ENCODE measurements at places on chromosomes 1 and 21.
A peak's percentile ranks its signal among the peaks of the same experiment; 100 is the strongest.

DNA sequence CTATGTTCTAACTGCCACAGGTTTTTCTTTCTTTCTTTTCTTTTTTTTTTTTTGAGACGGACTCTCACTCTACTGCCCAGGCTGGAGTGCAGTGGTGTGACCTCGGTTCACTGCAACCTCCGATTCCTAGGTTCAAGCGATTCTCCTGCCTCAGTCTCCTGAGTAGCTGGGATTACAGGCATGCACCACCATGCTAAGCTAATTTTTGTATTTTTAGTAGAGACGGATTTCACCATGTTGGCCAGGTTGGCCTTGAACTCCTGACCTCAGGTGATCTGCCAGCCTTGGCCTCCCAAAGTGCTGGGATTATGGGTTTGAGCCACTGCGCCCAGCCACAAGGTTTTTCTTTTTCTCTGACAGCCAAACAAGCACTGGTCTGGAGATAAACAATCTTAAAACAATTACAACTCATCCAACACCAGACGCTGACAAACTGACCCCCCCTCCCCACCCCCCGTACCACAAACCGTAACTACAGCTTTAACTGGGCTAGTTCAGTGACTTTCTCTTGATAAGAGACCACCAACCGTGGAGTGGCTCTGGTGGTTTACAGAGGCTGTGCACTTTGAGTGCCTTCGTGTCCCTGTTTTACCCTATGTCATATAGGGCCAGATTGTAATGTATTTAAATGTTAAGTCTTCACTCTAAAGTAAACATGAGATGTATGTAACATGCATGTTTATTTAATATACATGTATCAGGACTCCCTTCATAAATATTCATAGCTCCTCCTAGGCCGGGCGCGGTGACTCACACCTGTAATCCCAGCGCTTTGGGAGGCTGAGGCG lies 19.5 kb upstream of the PUM1 start:
- no peak for DNase-seq

DNA sequence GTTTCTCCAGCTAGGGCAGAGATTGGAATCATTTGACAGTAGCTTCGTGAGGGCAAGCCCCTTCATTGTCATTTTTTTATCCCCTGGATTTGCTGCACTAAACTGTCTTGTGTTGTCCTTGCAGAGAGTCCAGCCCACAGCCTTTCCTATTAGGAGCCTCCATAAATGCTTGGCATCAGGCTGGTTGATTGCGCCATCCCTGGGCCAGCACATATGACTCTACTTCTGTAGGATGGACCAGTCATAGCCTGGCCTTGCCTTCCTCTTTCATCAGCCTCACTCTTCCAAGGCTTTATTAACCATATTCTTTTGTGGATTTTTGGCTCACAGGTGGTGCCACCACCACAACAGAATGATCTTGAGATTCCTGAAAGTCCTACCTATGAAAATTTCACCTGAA lies 31.4 kb downstream of the LY9 start:
- DNase-seq = no peak

- no peak for DNase-seq
Observed at GRCh38 chr1:23801338-23801748, 789 bp upstream of the GALE start.

DNA sequence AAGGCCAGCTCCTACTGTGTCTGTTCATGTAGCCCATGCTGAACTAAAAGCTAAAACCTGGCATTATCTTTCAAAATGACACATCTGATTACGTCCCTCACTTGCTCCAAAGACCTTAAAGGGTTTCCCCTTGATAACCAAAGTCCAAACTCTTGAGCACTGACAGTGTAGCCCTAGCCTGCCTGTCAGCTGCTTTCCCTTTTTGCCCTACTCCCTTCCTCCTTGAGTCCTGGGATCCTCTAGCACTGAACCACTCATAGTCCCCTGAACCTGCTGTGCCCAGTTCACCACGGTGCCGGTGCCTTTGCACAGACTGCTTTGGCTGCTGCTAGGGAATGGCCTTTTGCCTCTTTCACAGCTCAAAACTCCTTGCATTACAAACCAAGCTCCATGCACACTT lies 67.5 kb downstream of the PLXNA2 start:
- DNase-seq = no peak

- DNase-seq = no peak
Observed at GRCh38 chr1:83872515-83872914, 126.4 kb downstream of the TTLL7 start.

DNA sequence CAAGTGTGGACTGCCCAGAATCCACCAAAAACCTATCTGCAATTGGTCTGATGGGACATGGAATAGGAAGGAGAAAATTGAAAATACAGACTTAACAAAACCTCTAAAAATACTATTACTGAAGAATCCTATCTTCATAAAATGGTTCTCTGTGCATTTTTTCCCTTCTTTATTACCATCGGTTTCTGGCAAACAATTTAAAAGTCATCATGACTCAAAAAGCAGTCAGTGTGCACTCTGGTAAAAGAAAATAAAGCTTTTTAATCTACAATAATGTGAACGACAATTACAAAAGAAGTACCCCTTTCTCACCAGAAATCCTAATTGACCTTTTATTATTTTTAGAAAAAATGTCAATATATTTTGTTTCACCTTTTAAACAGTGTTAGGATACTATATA lies 186.3 kb downstream of the TPR start:
- no peak for DNase-seq

DNA sequence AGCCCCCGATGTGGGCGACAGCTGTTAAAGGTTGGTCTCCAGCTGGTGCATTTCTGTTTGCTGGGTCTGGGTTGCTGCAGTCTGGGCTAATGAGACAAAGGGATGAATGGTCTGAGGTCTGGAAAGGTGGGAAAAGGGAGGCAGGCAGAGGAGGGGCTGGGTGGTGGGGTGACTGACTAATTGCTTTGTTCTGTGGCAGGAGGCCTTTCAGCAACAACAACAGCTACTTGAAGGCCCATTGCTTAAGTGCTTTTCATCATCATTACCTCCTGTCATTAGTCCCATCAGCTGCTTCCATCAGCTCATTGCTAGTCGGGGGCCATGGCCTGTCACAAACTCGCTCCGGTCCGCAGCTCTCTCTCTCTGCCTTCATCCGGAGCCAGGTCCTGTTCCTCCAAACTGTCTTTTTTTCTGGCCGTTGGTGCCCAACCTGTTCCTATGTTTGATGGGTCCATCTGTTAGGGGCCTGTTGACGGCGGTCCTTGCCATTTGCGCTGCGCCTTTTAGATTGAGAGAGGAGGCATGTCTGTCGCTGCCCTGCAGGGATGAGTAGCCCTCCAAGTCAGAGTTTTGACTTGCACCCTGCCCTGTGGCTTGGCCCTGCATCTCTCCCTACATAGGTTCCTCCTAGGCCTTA lies 105.6 kb upstream of the PLXNA2 start:
- DNase-seq = no peak

GRCh38 chr21:20737227-20737913 lies 260.8 kb upstream of the NCAM2 start:
- DNase-seq = no peak

- no peak for DNase-seq
Observed at GRCh38 chr1:169733924-169734323, at the start of gene SELE. SELE (minus strand) TSS chr1:169734079; CDS start chr1:169733612, 467 bp downstream.

DNA sequence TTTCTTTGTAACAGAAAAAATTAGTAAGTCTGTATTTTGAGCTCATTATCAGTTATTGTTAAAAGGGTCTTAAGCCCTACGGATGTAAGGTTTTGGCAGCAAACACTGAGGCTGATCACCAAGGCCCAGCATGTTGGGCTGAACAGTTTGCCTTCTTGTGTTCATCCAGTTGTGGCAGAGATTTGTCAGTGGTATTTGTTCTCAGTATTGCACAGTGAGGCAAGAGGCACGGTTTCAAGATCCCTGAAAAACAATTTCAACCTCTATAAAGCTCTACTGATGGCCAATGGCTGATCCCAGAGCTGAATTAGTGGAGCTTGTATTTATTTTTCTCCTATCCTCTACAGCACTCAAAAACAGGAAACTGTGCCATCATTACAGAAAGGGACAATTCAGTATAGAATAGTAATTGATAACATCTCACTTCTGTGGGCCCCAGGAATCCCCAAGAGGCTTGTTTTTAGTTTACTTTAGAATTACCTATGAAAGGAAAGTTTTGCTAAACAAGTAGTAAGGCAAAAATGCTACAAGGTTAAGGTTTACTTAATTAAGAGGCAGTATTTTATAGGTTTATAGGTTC lies 191.8 kb upstream of the RAB4A start:
- DNase-seq = no peak

DNA sequence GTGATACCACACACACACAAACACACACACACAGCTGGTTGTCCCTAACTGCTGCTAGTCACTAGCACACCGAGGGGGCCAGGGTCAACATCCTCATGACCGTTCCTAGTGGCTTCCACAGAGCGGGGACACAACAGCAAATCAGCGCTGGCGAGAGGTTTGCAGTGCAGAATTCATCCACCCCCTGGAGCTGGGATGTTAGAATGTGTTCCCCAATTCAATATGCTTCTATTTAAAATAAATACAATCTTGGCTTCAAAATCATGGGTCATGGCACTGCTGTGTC lies 16.2 kb upstream of the C2CD2 start:
- no peak for DNase-seq

GRCh38 chr1:78334952-78335351 lies 155.8 kb upstream of the PTGFR start:
- DNase-seq = no peak

GRCh38 chr1:172952516-172952915 lies 98.2 kb downstream of the TNFSF18 start:
- no peak for DNase-seq

- no peak for DNase-seq
Observed at GRCh38 chr1:2091611-2092604, 41.7 kb downstream of the PRKCZ start.

- no peak for DNase-seq
Observed at GRCh38 chr1:109241841-109242345, 7.4 kb upstream of the CELSR2 start.

DNA sequence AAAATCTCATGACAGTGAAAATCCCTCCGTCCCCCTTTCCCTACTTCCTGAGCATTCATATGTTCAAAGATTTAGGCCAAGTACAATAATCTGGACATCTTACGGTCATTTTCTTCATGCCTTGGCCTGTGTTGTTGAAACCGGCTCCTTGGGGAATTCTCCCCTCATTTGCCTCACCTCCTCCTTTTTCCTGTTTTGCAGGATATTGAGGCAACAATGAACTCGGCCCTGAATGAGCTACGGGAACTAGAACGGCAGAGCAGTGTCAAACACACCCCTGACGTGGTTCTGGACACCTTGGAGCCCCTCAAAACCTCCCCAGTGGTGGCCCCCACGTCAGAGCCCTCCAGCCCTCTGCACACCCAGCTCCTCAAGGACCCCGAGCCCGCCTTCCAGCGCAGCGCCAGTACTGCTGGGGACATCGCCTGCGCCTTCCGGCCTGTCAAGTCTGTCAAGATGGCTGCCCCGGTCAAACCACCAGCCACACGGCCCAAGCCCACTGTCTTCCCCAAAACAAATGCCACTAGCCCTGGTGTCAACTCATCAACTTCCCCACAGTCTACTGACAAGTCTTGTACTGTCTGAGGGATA lies 9.3 kb upstream of the IKBKE start:
- DNase-seq = no peak

- no peak for DNase-seq
Observed at GRCh38 chr1:54551891-54552290, 3.9 kb downstream of the ACOT11 start.

DNA sequence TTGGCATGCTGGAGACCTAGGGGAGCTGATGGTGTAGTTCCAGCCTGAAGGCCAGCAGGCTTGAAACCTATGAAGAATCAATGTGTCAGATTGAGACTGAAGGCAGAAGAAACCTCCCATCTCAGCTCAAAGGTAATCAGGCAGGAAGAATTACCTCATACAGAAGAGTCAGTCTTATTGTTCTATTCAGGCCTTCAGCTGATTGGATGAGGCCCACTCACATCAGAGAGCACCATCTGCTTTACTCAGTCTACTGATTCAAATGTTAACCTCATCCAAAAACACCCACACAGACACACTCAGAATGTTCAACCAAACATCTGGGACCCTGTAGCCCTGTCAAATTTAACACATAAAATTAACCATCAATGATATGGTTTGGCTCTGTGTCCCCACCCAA lies 13.7 kb upstream of the CCN1 start:
- no peak for DNase-seq

GRCh38 chr1:80962564-80962963 lies 838.2 kb upstream of the ADGRL2 start:
- DNase-seq = no peak

GRCh38 chr1:202249436-202249835 lies 55.8 kb downstream of the LGR6 start:
- DNase-seq = no peak

DNA sequence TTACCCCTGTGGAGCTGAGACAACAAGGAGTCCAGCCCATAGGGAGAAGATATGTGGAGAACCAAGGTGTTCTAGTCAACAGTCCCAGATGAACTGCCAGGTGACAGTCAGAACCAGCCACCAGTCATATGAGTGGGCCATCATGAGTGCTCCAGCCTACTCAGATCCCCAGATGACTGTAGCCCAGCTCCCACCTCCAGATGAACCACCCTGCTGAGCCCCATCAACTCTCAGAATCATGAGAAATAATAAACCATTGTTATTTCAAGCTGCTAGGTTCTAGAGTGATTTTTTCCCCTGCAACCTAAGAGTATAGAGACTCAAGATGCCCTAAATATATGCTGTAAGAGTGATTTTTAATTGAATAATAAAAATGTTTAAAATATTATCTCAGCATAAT lies 444.2 kb downstream of the GPATCH2 start:
- no peak for DNase-seq

- no peak for DNase-seq
Observed at GRCh38 chr1:29236712-29237128, 398 bp downstream of the PTPRU start.

DNA sequence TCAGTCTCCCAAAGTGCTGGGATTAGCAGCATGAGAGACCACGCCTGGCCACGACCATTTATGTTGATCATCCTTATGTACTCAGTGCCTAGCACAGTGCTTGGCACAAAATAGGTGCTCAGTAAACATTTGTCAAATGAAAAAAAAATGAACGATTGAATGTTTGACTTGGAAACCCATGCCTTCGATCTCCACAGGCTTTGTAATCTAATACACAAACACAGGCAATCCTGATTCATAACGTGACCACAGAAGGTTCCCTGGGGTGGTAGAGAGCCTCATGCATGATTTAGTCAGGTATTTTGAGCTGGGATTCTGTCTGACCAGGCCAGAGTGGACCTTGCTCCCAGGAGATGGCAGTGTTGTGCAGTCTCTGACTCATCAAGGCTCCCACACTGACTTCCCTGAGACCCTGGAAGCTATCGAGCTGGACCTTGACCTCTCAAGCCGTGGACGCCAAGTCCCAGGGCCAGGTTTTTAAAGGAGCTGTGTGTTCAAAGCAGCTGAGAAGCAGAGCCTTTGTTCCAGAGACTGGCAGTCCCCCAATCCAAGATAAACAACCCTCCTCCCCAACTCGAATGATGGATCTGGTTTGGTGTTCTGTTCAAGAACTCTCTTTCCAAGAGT lies 81.1 kb downstream of the PGM1 start:
- peak; percentile 89 for DNase-seq

DNA sequence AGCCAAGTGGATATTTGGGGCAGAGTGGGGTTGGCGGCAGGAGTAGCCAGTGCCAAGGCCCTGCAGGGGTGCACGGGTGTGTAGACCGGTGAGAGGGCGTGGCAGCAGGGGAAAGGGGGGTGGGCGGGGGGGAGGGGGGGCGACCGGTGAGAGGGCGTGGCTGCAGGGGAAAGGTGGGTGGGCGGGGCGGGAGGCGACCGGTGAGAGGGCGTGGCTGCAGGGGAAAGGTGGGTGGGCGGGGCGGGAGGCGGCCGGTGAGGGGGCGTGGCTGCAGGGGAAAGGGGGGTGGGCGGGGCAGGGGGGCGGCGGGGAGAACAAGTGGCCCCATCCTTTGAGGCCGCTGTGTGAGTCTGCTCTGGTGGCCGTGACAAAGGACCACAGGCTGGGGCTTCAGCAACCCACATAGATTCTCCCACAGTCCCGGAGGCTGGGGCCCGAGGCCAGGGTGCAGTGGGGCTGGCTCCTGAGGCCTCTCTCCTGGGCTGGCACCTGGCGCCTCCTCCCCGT lies 25.8 kb downstream of the RRP1 start:
- no peak for DNase-seq

All from HEK293T (cell line).